ENCODE measurements at places on chromosomes 11 and 22.

- DNase-seq = no peak
Observed at GRCh38 chr22:23179381-23180299, 669 bp upstream of the BCR start.

GRCh38 chr11:64650923-64651523, 60.0 kb downstream of the SLC22A12 start:
- no peak for DNase-seq

- DNase-seq = no peak
Observed at GRCh38 chr11:62044639-62045121, 77.2 kb upstream of the FTH1 start.

GRCh38 chr11:59669611-59670009, 773 bp upstream of the PATL1 start:
- peak; percentile 38 for DNase-seq

DNA sequence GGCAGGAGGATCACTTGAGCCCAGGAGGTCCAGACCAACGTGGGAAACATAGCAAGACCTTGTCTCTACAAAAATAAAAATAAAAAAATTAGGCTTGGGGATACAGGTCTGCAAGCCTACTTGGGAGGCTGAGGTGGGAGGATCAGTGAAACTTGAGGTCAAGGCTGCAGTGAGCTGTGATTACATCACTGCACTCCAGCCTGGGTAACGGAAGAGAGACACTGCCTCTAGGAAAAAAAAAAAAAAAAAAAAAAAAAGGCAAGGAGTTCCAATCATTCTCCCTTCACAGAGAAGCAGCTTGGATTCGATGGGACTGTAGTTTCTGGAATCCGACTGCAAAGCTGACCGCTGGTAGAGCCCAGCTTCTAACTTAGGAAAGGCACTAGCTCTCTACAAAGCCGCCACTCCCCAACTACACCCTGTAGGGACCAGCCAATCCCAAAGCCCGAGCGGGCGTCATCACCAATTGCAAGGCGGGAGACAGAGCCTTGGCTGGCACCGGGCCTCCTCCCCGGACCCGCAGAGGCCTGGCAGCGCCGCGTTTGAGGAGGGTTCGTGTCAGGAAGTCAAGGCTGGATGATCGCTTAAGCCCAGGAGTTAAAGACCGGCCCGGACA, 716 bp upstream of the DDB2 start:
- DNase-seq = no peak

DNA sequence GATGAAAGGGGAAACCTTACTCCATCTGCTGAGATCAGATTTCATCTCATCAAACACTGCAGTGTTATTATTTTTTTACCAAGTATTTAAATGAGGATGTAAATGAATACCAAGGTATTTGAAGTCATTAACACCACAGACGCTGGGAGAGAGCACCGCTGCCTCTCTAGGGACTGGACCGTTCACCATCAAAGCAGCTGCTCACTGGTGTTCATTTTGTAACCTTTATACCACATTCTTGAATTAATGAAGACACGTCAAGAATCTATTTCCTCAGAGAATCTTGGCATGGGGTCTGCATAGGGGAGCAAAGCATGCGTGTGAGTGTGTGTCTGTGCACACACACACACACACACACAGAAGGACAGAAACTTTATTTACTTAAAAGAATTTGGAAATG, 15.6 kb downstream of the SIAE start:
- DNase-seq = no peak

GRCh38 chr22:45905924-45906865, 70.8 kb downstream of the WNT7B start:
- no peak for DNase-seq

DNA sequence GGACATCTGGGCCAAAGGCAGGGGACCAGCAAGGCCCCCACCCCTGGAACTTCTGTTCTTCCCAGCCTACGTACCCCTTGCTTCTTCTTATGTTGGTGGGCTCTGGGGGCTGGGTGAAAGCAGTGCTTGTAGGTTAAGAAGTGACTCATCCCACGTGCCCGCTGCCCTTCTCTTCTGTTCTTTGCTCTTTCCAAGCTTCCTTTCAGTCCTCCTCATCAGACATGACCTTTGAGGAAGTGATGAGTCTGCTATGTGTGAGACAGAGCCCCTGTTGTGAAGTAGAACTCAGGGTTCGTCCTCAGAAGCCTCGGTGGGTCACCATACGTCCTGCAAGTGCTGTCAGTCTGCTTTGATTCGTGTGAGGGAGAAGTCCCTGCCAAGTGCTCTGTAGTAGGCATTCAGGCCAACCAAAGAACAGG, 12.7 kb downstream of the MED15 start:
- no peak for DNase-seq

GRCh38 chr11:78419327-78419726, 1.7 kb upstream of the GAB2 start:
- DNase-seq = no peak

DNA sequence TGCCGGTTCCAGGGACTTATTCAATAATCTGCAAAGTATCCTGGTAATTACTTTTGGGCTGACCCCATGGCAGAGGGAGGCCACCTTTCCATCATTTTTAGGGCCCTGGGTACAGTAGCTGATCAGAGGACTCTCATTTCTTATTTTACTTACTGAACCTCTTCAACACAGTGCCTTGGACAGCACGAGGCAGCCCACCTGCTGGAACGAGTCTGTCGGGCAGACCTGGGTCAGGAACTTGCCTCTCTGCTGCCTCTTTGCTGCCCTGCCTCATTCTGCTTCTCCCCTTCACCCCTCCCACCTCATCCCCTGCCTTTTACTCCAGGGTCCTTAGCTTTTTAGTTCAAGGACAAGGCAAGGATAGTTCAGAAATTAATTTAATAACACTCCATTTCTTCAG, 204.5 kb downstream of the CSNK2A3 start:
- no peak for DNase-seq

- no peak for DNase-seq
Observed at GRCh38 chr22:47352920-47353700, 590.7 kb downstream of the TBC1D22A start.

DNA sequence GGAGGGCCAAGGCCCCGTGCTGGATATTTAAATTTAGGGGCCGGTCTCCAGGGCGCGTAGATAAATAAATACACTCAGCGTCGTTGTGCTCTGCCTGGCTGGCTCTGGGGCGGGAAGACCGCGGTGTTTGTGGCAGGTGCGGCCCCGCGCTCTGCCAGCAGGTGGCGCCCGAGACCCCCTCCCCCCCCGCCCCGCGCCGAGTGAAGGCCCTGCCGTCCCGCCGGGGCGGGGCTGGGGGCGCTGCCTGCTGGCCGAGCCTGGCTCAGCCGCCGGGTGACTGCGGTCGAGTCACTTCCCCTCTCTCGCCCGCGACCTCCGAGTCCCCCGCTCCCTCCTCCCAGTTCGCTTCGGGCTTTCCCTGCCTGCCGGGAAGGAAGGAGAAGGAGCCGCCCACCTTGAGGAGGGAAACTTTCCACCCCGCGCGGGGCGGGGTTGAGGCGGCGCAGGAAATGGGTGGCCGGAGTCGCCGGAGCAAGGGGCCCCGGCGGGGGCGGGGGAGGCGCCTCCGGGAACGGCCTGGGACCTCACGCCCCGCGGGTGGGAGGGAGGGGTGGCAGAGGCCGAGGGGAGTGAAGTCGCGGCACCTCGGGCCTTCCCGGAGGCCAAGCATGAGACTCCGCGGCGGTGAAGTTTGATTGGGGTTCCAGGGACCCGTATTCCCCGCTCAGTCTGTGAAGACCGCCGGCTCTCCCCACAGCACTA, 1.6 kb upstream of the EHBP1L1 start:
- peak; percentile 96 for DNase-seq

DNA sequence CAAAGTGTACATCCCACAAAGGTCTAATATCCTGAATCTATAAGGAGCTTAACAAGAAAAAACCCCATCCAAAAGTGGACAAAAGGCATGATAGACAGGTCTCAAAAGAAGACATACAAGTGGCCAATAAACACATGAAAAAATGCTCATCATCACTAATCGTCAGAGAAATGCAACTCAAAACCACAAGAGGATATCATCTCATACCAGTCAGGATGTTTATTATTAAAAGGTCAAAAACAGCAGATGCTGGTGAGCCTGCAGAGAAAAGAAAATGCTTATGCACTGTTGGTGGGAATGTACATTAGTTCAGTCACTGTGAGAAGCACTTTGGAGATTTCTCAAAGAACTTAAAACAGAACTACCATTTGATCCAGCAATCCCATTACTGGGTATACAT, 12.7 kb downstream of the LGALS12 start:
- DNase-seq = no peak

GRCh38 chr22:35330258-35330861, 30.7 kb downstream of the TOM1 start:
- DNase-seq = no peak

GRCh38 chr11:12433571-12434324, 56.4 kb downstream of the PARVA start:
- no peak for DNase-seq

GRCh38 chr22:22181341-22181850, 63.2 kb upstream of the VPREB1 start:
- no peak for DNase-seq

DNA sequence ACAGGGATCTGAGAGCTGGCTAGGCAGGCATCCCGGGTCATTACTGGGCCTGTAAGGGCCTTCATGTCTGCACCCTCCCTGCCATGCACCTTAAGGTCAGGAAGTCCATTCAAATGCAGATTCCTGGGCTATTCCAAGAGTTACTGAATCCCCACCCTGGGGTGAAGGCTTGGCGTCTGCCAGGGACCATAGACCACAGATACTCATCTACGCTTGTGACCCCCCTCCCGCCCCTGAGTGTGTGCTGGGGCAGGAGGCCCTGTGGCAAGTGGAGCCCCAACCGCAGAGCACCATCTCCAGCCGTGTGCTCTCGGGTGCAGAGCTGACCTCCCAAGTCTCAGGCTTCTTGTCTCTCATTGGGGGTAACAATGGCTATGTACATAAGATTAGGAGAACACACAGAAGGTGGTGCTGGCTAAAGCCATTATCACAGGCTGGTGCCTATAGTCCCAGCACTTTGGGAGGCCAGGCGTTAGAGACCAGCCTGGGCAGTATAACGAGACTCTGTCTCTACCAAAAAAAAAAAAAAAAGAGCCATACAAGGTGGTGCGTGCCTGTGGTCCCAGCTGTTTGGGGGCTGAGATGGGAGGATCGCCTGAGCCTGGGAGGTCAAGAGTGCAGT, 19.1 kb upstream of the KCNQ1OT1 start:
- DNase-seq = no peak
